ENCODE measurements at places on chromosomes 6 and 20.

GRCh38 chr6:148271711-148272439, 70.8 kb upstream of the SASH1 start:
- no peak for DNase-seq

DNA sequence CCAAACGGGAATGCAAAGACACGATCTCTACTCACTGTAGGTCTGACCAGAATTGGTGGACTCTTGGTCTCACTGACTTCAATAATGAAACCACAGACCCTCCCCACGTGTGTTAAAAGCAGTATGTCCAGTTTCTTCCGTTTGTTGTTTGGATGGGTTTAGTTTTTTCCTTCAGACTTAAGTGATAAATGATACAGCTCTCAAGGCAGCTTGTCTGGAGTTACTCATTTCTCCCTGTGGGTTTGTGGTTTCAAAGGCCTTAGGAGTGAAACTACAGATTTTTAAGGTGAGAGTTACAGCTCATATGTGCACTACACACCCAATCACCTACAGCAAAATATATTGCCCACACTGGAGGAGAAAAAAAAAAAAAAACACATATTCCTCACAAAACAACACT, 86.7 kb upstream of the STMND1 start:
- no peak for DNase-seq

GRCh38 chr6:109705258-109705657, 14.2 kb downstream of the FIG4 start:
- peak; percentile 47 for DNase-seq

DNA sequence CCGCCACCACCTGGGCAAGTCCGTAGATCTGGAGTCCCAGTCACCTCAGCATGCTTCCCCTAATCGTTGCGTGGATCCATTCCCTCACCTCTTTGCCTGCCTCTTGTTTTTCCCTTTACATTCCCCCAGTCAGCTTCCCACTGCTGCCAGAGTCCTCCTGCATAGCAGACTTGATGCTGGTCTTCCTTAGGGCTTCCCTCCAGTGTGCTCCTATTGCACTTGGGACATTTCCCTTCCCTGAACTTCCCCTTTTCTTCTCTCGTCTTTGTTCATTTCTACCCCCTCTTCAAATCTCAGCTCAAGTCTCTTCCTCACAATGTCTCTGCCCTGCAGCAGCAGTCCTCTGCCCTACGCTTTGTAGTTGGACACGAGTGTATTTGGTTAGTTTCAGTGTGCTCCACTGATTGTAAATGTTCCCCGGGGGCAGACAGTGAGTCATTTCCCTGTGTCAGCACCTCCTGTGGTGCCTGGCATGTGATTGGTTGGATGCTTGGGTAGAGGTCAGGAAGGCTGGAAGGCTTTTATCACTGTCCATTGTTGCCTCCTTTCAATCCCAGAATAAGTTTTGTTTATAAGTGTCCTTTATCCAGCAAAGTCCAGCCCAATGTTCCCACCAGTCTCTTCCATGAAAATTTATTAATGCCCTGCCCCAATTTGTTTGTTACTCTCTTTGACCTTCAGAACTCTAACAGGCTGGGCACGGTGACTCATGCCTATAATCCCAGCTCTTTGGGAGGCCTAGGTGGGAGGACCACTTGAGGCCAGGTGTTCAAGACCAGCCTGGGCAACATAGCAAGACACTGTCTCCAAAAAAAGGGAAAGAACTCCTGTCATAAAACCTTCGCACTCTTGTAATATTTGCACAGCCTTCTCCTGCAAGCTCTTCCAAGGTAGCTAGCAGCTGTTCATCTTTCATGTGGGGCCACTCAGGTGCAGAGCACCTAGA, 38.3 kb downstream of the FAM120B start:
- DNase-seq = no peak

- DNase-seq = no peak
Measured at GRCh38 chr6:34587851-34588250, 31.7 kb upstream of the SPDEF start.

GRCh38 chr6:72133324-72133723, 247.0 kb downstream of the RIMS1 start:
- no peak for DNase-seq

GRCh38 chr6:37042150-37042549, 36.7 kb downstream of the FGD2 start:
- DNase-seq = no peak

GRCh38 chr6:90678049-90678779, 91.3 kb upstream of the MAP3K7 start:
- no peak for DNase-seq

DNA sequence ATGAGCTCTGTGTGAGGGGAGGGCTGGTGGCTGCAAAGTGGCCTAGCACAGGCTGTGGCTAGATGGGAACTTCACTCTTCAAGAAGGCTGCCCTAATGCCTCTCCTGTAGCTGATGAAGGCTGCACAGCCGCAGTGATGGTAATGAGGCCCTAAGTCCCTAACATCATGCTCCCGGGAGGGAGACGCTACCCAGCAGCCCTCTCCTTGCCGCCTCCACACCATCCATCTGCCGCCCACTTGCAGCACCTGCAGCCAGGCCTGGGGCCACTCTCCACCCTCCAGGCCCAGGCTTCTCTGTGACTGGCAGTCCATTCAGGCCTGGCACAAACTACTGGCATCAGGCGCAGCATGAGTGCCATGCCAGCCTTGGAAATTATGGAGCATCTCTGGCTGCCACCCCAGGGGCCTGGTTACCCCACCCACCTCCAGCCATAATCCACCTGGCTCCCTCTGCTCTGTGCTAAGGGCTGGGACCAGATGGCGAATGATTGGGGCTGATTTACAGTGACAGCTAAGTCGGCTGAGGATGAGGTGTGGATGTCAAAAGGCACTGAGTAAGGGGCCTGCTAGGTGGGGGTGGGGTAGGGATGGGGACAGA, 284.2 kb downstream of the LRFN2 start:
- no peak for DNase-seq

DNA sequence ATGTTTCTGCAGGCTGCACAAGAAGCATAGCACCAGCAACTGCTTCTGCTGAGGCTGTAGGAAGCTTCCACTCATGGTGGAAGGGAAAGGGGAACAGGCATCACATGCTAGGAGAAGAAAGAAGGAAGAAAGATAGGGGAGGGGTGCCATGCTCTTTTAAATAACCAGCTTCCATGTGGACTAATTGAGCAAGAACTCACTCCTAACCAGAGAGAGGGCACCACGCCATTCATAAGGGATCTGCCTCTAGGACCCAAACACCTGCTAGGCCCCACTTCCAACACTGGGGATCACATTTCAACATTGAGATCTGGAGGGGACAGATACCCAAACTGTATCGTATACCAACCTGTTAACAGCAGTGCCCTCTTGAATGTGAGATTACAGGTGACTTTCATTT, 46.9 kb upstream of the ARMC2 start:
- no peak for DNase-seq

GRCh38 chr20:59429396-59429795, 129.0 kb downstream of the EDN3 start:
- no peak for DNase-seq

DNA sequence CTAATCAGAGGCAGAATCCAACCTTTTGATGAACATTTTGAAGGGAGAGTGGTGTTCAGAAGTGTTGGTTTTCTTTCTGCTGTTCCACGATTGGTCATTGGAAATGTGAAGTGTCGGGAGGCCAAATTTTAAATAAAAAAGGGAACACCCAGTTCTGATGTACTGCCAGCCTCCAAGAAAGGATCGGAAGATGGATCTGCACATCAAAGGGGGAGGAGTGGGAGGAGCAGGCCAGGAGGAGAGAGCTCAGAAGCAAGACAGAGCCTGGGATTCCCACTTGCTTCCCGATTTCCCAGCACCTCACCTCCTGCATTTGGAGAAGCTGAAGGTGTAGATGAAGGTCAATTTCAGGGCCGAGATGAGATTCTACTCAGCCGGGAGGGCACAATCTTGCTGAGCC, 55.9 kb upstream of the NAA20 start:
- DNase-seq = no peak

GRCh38 chr6:98590997-98591396, 243.4 kb upstream of the POU3F2 start:
- DNase-seq = no peak

DNA sequence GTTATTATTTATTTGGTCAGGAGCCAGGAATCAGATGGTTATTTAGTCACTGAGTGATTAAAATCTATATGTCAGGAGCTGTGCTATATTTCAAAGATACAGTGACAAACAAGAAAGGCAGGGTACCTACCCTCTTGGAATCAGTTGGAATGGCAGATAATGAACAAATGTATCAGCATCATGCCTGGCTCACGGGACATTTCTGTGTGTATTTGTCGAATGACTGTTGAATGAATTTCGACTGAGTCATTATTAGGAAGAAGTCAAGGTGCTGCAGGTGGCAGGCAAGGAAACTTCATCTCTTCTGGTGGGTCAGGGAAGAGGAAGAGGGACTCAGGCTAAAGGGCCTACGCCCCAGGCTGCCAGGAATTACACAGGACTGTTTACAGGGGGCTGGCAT, 13.6 kb downstream of the PKIG start:
- DNase-seq = no peak

DNA sequence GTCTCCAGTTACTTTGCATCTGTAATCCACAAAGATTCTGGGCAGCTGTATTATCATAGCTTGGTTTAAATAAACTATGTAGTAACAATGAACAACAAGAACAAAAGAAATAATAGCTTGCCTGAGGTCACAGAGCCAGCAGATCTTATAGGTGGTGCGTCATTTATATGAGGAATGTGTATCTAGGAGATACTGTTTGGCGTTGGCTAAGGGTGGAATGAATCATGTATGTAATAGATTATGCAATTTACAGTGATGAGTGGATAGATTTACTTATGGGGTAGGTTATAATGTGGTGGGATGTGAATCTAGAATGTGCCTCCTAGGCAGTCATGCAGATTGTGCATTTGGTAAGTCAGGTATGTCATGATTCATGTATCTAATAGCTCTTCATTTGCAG, 42.8 kb downstream of the HNF4A start:
- DNase-seq = no peak

GRCh38 chr6:43856005-43856765, 86.2 kb downstream of the VEGFA start:
- DNase-seq = no peak
